ENCODE measurements at places on chromosomes 3 and 15. TPM values are rescaled to one million over a fixed set of nuclear protein-coding genes. Genes with fewer than 3 reads are reported as not detected.

CCR2 gene
- not detected for total RNA-seq

ENTPD3 gene
- total RNA-seq = 2.7 TPM

PLCD1 gene
- 31.6 TPM for total RNA-seq

SNX4 gene
- 36.5 TPM for total RNA-seq

ALPK3 gene
- 9.6 TPM for total RNA-seq

IL20RB gene
- 0.56 TPM for total RNA-seq

MOBP gene
- total RNA-seq = not detected

SYNPR gene
- total RNA-seq = 2.3 TPM

A4GNT gene
- 0.34 TPM for total RNA-seq

SIDT1 gene
- total RNA-seq = 0.83 TPM

GRCh38 chr15:75706682-75706954 is 6.0 kb downstream of the CSPG4 start:
- no peak overlapping the region for H3K27ac ChIP-seq
- H3K36me3 ChIP-seq = no peaks in the 10 kb centered on the region
- no peak overlapping the region for H3K4me3 ChIP-seq
- no peak for DNase-seq

DNA sequence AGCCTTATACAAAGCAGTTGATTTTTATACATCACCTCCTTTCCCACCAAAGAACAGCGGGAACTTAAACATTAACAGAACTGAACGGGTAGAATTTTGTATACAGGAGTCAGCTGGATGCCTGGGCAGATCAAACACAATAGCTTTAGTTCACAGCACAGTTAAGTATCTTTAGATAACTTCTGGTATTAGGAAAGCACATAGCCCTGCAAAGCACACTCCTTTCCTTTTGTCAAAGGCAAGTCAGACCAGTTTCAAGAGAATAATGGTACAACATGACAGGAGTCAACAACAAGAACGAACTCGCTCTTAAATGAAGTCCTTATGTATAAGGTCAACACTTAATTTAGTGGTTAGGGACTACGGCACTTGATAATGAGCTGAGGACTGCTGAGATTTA is 26.3 kb downstream of the ABCC5 start:
- H3K4me1 ChIP-seq = peaks cover 7% of the 10 kb centered on the region
- peaks cover 22% of the 10 kb centered on the region for H3K36me3 ChIP-seq
- H3K4me3 ChIP-seq = peak overlapping the region; percentile 64
- DNase-seq = no peak

DNA sequence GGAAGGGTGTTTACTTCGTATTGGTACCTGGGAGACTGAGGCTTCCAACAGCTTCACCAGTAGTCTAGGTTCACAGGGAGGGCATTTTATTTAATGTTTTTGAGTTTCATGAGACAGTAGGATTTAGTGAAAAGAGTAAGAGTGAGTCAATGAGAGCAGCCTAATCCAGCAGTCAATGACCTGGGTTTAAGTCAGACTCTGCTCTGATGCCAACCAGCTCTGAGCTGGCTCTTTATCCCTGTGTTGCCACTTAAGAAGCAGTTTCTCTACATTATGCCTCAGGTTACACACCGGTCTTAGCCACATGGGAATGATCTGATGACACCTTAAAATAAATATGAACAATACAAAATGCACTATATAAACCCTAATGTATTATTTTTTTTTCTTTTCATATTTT is 59.4 kb upstream of the KCNMB2 start:
- peaks cover 6% of the 10 kb centered on the region for H3K4me1 ChIP-seq
- no peak overlapping the region for H3K27ac ChIP-seq
- no peaks in the 10 kb centered on the region for H3K27me3 ChIP-seq

DNA sequence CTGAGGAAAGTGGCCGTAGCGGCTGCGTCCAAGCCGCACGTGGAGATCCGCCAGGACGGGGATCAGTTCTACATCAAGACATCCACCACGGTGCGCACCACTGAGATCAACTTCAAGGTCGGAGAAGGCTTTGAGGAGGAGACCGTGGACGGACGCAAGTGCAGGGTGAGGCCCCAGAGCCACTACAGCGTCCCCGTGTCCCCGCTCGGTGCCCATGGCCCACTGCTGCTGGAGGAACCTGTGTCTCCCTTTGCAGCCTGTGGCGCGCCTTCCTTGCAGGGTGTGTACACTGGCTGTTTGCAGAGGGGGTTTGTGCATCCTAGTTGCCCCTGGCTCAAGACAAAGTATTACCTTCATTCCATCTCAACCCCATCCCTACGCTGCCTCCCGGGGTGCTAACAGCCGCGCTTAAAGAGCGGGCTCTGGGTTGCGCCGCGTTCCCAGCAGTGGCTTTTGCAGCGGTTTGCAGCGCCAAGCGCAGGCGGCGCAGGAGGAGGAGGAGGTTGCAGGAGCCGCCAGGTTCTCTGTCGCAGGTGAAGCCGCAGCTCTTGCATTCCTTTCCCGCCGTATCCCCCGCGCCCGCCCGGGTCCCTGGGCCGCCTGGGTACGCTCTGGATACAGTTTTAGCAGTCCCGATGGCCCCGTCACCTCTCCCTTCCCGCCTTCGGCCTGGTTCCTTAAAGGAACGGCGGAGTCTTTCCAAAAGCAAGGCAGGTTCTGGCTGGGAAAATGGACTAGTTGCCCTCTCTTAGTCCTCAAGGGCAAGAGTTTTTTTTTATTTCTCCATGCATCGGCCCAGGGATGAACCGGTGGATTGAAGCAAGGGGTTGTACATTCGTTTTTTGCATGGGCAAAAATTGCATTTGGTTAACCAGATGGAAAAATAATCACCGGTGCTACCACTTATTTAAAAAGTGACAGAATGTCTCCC is 1.2 kb downstream of the CRABP1 start:
- H3K27me3 ChIP-seq = peaks cover 68% of the 10 kb centered on the region
- peak overlapping the region; percentile 86 for H3K4me3 ChIP-seq
- no peak for DNase-seq
- no peaks in the 10 kb centered on the region for H3K36me3 ChIP-seq
- peaks cover 24% of the 10 kb centered on the region for H3K4me1 ChIP-seq

GRCh38 chr3:173591401-173591800 is 193.9 kb downstream of the NLGN1 start:
- no peak for DNase-seq
- peaks cover 5% of the 10 kb centered on the region for H3K36me3 ChIP-seq
- no peak overlapping the region for H3K4me3 ChIP-seq
- H3K27me3 ChIP-seq = peaks cover 9% of the 10 kb centered on the region
- no peaks in the 10 kb centered on the region for H3K4me1 ChIP-seq

DNA sequence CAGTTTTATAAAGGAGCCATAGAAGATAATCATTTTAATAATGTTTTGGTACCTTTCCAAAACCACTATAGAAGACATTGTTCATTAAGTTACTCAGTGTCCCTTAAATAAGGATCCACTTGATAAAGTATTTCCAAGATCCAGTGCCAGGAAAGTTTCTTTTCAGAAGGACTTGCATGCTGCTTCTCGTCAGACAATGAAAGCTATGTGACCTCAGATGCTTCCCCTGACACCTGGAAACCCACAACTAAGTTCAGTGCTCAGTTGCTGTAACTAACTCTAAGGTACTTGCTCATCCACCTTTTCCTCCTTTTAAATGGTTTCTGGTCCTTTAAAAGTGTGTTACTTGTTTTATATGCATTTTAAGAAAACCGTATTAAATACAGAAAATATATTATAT is 7.3 kb downstream of the SSR3 start:
- H3K4me3 ChIP-seq = no peak overlapping the region
- H3K36me3 ChIP-seq = peaks cover 63% of the 10 kb centered on the region
- H3K27ac ChIP-seq = no peak overlapping the region
- no peaks in the 10 kb centered on the region for H3K27me3 ChIP-seq
- peaks cover 29% of the 10 kb centered on the region for H3K4me1 ChIP-seq

DNA sequence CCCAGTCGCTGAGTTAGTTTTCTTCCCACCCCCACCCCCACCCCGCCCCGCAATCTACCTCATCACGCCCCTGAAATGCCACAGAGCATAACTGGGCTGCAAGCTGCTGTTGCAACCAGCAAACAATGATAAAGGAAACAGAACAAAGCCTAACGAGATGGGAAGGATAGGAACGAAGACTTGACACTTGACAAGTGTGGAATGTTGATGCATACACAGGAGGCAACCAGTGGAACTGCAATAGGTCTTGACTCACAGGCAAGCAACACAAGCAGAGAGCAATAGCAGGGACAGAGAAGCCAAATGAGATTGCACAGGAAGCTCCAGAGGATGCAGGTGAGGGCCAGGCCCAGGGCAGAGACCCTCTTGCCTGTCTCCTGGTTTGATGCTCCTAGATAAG is 225.9 kb downstream of the IGSF11 start:
- no peaks in the 10 kb centered on the region for H3K36me3 ChIP-seq
- DNase-seq = no peak
- no peak overlapping the region for H3K27ac ChIP-seq

DNA sequence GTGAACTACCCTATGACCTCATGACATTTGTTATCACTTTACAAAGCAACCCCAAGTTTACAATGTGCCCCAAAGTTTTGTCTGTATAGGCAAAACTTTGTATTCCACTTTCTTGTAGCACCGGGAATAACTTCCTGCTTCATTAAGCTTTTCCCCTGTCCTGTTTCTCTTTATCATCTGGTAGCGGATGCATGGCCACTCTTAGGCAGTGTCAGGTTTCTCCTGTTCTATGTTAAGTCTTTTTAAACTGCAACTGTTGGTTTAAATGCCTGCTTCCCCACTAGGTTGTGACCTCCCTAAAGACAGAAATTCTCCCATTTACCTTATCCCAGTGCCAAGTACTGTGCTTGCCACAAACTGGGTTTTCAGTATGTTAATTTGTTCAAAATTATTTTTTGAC is 433.6 kb upstream of the DPH6 start:
- DNase-seq = no peak
- no peak overlapping the region for H3K4me3 ChIP-seq
- no peaks in the 10 kb centered on the region for H3K27me3 ChIP-seq
- H3K27ac ChIP-seq = no peak overlapping the region
- H3K4me1 ChIP-seq = peaks cover 13% of the 10 kb centered on the region
- no peaks in the 10 kb centered on the region for H3K36me3 ChIP-seq

- peaks cover 30% of the 10 kb centered on the region for H3K4me1 ChIP-seq
- no peak for DNase-seq
- H3K4me3 ChIP-seq = peak overlapping the region; percentile 51
- H3K27ac ChIP-seq = peak overlapping the region; percentile 89
- no peaks in the 10 kb centered on the region for H3K27me3 ChIP-seq
These were observed 38.8 kb upstream of the TNFSF10 start for GRCh38 chr3:172561897-172562640.

GRCh38 chr3:33380653-33381052 is 59.6 kb downstream of the UBP1 start:
- H3K36me3 ChIP-seq = peaks cover 19% of the 10 kb centered on the region
- H3K4me3 ChIP-seq = no peak overlapping the region
- no peak for DNase-seq
- no peak overlapping the region for H3K27ac ChIP-seq

GRCh38 chr3:188179006-188179966 is 25.3 kb downstream of the LPP start:
- peaks cover 28% of the 10 kb centered on the region for H3K36me3 ChIP-seq
- peak overlapping the region; percentile 44 for H3K4me3 ChIP-seq
- peaks cover 57% of the 10 kb centered on the region for H3K4me1 ChIP-seq
- H3K27ac ChIP-seq = peak overlapping the region; percentile 55
